ENCODE measurements at places on chromosomes 1 and 21.

GRCh38 chr1:201375169-201375568, 2.3 kb downstream of the TNNT2 start:
- DNase-seq = no peak

DNA sequence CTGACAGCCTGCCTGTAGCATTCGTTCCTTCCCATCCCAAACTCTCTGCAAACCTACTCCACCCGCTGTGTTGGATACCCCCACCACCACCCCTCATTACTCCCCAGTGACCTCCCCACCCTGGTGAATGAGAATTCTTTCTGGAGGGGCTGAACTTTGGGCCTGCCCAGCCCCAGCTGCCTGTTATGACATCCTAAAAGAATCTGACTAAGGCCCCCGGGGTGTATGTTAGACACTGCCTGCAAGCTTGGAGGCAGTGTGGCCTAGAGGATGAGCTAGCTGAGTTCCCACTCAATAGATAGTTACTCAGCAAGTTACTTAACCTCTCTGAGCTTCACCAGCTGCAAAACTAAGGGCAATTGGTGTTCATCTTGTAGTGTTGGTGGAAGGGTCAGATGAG, 110.2 kb upstream of the FGGY start:
- no peak for DNase-seq

- no peak for DNase-seq
Observed at GRCh38 chr1:99347041-99347684, 82.9 kb downstream of the PLPPR4 start.

DNA sequence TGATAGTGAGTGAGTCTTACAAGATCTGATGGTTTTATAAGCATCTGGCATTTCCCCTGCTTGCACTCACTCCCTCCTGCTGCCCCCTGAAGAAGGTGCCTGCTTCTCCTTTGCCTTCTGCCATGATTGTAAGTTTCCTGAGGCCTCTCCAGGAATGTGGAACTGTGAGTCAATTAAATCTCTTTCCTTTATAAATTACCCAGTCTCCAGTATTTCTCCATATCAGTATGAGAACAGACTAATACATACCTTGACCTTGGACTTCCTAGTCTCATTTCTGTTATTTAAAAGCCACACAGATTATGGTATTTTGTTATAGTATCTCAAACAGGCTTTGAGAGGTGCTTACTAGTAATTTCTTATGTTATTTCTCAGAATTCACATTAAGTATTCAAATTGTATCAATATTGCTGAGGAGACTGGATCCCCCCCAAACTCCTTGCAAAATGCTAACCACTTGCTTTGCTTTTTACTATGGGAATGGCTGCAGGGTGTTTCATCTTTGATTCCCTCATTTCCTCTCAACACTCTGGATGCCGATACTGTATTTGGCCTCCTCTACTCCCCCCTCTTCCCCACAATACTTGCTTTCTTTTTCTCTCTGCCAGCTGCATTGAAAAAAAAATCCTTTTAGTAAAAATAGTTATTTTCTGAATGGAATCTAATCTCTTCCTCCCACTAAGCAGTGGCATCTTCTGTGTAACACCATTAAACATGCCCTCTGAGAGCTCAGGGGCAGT, 96.9 kb upstream of the WLS start:
- no peak for DNase-seq

- peak; percentile 74 for DNase-seq
Observed at GRCh38 chr1:22420455-22421053, 31.1 kb upstream of the ZBTB40 start.

Data from activated CD4-positive, alpha-beta T cell treated with anti-CD3 and anti-CD28 coated beads for 48 hours (primary cell).